ENCODE measurements at places on chromosomes 2 and 18.

- DNase-seq: no peak
These were observed 348.7 kb upstream of the CDH20 start for GRCh38 chr18:60984510-60984909.

DNA sequence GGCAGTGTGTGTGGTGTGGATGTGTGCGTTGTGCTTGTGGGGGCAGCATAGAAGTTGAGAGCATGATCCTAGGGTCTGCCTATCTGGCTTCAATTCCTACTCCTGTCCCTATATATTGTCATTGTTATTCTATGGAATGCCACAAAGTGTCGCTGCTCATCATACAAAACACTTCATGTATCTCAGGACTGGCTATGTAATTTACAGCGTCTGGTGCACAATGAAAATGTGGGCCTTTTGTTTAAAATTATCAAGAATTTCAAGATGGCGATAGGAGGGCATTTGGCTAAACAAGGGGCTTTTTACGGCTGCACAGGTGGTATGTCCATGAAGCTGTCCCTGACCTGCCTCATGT is 3.4 kb downstream of the SERPINB2 start:
- no peak for DNase-seq

GRCh38 chr2:43391201-43391877 is 164.9 kb upstream of the ZFP36L2 start:
- no peak for DNase-seq

GRCh38 chr2:121333231-121333630 is 48.2 kb upstream of the TFCP2L1 start:
- no peak for DNase-seq

DNA sequence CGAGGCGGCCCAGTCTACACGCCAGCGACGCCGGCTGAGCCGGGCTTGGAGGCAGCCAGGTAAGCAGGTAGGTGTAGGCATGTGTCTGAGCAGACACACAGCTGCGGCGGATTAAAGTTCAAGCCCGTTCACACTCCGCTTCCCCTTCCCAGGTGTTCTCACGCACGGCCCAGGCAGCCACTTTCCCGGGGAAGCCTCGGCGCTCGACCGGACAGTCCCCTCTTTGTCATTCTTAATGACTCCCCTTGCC is 367 bp downstream of the TGFA start:
- no peak for DNase-seq

- no peak for DNase-seq
These were observed 54.7 kb downstream of the RTN4 start for GRCh38 chr2:54995553-54995952.

- no peak for DNase-seq
These were observed 22.3 kb downstream of the SEMA4F start for GRCh38 chr2:74676331-74676730.

DNA sequence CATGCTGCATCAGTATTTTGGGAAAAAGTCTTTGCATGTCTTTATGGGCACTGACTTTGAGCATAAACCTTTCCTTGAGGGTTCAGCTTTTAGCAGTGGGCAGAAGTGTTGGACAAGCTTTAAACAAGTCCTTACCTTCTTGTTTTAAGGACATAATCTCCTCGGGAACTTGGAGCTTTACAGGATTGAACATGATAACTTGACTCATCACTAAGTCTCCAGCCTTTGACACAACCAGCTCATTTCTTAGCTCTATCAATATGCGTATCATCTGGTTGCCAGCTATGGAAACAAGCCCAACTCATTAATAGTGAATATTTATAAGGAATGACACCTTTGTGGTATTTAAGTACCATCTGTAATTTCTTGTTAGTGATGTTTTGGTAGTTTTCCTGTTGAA is 21.0 kb upstream of the RAB27B start:
- no peak for DNase-seq

GRCh38 chr18:39806525-39806924 is 2148.5 kb upstream of the PIK3C3 start:
- DNase-seq: no peak

- DNase-seq: no peak
These were observed 589.2 kb upstream of the ZEB2 start for GRCh38 chr2:145108959-145109710.

DNA sequence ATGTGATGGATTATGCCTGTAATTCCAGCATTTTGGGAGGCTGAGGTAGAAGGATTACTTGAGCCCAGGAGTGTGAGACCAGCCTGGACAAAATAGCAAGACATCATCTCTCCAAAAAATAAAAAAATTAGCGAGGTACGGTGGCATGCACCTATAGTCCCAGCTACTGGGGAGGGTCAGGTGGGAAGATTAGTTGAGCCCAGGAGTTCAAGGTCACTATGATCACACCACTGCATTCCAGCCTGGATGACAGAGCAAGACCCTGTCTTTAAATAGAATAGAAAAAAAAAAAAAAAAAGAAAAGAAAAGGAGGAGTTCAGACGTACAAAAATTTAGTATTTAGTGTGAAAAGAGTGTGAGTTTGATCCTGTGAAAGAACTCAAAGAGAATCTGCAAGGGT is 154.9 kb downstream of the NR4A2 start:
- no peak for DNase-seq

- no peak for DNase-seq
These were observed 30.9 kb upstream of the DNMT3A start for GRCh38 chr2:25372405-25373268.

GRCh38 chr18:58988600-58988999 is 123.9 kb downstream of the ZNF532 start:
- DNase-seq: no peak

DNA sequence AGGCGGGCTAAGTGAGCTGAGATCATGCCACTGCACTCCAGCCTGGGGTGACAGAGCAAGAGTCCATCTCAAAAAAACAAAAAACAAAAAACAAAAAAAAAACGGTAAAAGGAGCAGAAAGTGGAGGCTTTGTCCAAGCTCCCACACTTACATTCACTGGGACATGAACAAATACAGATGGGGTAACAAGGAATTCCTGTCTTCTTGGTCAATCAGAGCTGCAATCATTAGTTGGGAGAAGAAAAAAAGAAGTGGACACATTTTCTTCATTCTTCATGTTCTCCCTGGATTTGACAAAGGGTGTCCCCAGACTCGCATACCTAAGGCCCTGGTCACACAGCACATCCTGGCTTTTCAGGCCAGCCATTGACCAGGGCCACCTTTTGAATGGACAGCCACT is 124.6 kb downstream of the SOCS6 start:
- DNase-seq: no peak

DNA sequence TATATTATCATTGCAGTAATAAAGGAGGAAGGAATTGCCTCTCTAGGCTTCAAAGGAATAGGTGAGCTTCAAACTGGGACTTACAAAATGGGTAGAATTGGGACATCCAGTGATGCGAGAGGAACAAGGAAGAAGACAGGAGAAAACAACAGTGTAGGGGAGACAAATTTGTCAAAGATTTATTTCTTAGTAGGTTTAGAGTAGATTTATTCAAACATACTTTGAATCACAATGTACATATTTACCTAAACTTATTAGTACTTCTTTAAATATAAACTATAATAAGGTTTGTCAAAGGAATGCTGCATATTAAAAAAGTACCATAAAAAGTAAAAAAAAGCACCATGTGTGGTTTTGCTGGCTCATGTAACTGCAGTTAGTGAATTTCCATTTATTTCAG is 161.4 kb upstream of the CDH2 start:
- DNase-seq: no peak

DNA sequence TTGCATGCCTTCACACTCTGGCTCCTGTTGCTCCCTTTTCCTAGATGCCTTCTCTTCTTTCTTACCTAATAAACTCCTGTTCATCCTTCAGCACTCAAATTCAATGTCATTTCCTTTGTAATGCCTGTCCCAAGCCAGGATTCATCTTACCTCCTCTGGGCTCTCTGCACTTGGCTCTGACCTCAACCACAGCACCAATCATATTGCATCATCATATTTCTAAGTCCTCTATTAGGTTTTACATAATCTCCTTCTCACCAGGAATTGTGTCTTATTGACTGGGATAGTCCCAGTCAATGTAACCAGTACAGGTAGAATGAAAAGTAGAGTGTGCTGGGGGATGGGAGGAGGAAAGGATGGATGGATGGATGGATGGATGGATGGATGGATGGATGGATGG is 187.1 kb downstream of the NRP2 start:
- no peak for DNase-seq

DNA sequence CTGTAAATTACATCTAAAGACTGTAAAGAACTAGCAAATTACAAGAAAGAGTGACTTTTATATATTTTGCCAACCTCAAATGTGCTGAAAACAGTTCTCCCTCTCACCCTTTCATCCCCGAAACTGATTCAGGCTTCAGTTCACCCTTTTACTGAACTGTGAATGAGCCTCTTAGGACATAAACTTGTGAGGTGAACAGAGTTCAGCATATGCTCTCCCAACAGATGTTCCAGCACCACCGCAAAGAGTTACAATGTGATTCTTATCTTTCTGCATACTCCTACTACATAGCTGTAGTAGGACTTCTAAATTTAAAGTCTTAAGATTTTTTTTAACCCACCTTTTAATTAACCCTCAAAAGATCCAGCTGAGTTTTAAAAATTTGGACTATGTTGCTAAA is 1.2 kb upstream of the ZCCHC2 start:
- DNase-seq: no peak

DNA sequence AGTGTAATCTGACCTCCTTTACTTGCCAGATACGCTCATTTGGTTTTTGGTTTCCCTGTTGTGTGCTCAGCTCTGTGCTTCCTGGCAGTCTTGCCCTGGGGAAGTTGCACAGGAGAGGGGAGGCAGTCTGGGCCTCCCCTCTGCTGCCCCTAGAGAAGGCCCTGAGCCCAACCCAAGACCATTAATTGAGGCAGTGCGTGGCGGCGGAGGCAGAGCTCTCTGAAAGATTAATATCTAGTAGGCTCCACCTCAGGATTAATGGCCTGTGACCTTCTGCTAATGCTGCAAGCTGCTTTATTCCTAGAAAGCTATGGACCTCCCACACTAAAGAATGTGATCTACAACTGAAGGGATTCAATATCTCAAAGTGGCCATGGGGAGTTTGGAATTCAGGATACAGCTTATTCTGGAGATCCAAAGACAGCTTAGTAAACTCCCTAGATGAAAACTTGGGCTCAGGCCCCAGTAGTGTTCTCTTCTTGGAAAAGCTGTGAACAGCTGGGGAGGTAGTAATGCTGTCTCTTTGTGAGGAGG is 41.4 kb upstream of the MAPRE2 start:
- no peak for DNase-seq

DNA sequence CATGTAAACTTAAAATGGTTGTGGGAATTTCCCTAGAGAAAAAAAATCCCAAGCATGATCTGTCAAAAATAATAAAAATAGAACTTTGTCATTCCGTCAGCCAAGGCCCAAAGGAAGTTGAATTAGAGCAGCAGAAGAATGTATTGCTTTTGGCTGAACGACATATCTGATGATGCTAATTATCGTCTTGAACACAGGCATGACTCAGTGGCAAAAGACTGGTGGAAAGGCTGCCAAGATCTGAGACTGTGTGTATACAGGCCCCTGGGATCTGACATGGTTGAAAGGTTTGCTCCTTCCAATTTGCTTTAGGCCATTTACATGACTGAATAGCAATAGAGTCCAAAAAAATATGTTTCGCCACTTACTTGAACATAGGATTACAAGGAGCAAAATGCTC is 1057.1 kb upstream of the CRIM1 start:
- no peak for DNase-seq

DNA sequence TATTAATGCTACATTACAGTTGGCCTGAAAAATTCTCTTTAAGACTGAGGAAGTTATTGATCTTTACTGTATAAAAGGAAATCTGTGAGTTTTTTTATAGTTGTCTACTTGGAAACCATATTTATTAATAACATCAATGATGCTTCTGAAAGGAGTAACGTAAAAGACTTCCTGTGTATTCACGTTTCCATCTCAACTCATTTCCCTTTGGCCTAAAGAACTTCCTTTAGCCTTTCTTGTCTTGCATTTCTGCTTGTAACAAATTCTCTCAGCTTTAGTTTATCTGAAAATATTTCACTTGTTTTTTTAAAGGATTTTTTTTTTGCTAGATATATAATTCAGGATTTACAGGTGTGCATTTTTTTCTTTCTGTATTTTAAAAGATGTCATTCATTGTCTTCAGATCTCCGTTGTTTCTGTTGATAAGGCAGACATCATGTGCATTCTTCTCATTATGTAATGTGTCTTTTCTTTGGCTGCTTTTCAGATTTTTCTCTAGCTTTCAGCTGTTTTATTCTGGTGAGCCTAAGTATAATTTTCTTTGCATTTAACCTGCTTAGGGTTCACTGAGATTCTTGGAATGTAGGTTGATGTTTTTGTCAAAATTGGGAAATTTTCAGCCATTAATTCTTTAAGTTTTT is 159.0 kb upstream of the DAPL1 start:
- DNase-seq: no peak

GRCh38 chr2:206392118-206392517 is 51.2 kb upstream of the ADAM23 start:
- no peak for DNase-seq

- DNase-seq: no peak
These were observed 70.9 kb downstream of the TMEFF2 start for GRCh38 chr2:192123847-192124246.

GRCh38 chr18:27954226-27954625 is 222.7 kb downstream of the CDH2 start:
- DNase-seq: no peak

- no peak for DNase-seq
These were observed 30.9 kb upstream of the IL37 start for GRCh38 chr2:112880091-112880531.

GRCh38 chr2:206799083-206799482 is 33.7 kb downstream of the FASTKD2 start:
- DNase-seq: no peak

- no peak for DNase-seq
These were observed 50.1 kb upstream of the EFEMP1 start for GRCh38 chr2:55973673-55974072.

- no peak for DNase-seq
These were observed 35.6 kb downstream of the GDF7 start for GRCh38 chr2:20702563-20702962.

GRCh38 chr2:58604096-58604495 is 363.0 kb upstream of the FANCL start:
- DNase-seq: no peak

Measured in activated naive CD4-positive, alpha-beta T cell treated with anti-CD3 and anti-CD28 coated beads, Interleukin-2, amount 50 U/mL, for 16 hours (primary cell).